Activated T-helper 2 cell treated with anti-CD3 and anti-CD28 coated beads, Interferon-gamma antibody, Interleukin-2, Interleukin-4, amounts not matched to agents 10 μg/mL and 5 μg/mL and 100 μg/mL, durations not matched to agents 14 hours and 24 hours and 36 hours (primary cell): ENCODE measurements at places on chromosomes 3 and 15. TPM values are rescaled to one million over a fixed set of nuclear protein-coding genes. Genes with fewer than 3 reads are reported as not detected.

PEX5L gene
- total RNA-seq, result 0.05 and 0.25 TPM in 2 replicates

FRMD5 gene
- total RNA-seq, result 0.07 and 0.09 TPM in 2 replicates

MORC1 gene
- not detected in 2 replicates for total RNA-seq

- peaks cover 2% of the 10 kb centered on the region for H3K27me3 ChIP-seq
- no peaks in the 10 kb centered on the region for H3K36me3 ChIP-seq
- H3K4me1 ChIP-seq, result no peaks in the 10 kb centered on the region
- H3K27ac ChIP-seq, result no peak overlapping the region
- H3K4me3 ChIP-seq, result no peak overlapping the region
- DNase-seq, result no peak
Measured at GRCh38 chr15:48507416-48508065, 138.0 kb downstream of the FBN1 start.

GRCh38 chr3:109114746-109115145, 3.2 kb downstream of the MORC1 start:
- no peak for DNase-seq
- no peak overlapping the region for H3K27ac ChIP-seq
- H3K4me3 ChIP-seq, result no peak overlapping the region

DNA sequence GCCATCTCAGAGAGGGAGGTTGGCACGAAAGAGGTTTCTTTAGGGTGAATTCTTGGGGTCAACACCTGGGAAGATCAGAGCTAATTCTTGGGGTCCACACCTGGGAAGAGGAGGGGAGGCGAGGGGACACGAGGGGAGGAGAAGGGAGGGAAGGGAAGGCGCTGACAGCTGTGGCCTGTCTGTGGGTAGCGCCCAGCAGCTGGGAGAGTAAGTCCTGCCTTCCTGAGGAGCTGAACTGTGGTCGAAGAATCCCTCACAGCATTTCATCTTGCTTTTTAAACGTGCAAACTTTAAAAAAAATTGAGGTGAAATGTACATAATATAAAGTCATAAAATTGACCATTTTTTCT, 63.2 kb upstream of the CGNL1 start:
- no peaks in the 10 kb centered on the region for H3K36me3 ChIP-seq
- H3K27me3 ChIP-seq, result no peaks in the 10 kb centered on the region
- H3K27ac ChIP-seq, result no peak overlapping the region
- no peak overlapping the region for H3K4me3 ChIP-seq

DNA sequence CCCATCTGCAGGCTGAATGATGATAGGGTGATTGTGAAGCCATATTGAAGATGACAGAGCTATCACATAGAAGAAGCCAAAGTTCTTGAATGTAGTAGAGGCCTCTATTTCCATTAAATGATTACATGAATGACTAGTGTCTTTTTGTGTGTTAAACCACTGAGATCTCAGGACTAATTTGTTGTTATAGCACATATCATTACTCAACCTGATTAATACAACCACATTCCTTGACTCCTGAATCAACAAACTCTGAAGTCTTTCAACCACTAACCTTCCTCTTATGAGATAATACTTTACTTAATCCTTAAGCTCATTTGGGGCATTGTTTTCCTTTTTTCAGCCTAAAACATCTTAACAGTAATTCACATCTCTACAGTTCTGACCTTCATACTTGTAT, 564.5 kb upstream of the ADAMTS9 start:
- no peaks in the 10 kb centered on the region for H3K27me3 ChIP-seq
- no peak overlapping the region for H3K4me3 ChIP-seq
- no peaks in the 10 kb centered on the region for H3K36me3 ChIP-seq
- no peaks in the 10 kb centered on the region for H3K4me1 ChIP-seq
- no peak overlapping the region for H3K27ac ChIP-seq

DNA sequence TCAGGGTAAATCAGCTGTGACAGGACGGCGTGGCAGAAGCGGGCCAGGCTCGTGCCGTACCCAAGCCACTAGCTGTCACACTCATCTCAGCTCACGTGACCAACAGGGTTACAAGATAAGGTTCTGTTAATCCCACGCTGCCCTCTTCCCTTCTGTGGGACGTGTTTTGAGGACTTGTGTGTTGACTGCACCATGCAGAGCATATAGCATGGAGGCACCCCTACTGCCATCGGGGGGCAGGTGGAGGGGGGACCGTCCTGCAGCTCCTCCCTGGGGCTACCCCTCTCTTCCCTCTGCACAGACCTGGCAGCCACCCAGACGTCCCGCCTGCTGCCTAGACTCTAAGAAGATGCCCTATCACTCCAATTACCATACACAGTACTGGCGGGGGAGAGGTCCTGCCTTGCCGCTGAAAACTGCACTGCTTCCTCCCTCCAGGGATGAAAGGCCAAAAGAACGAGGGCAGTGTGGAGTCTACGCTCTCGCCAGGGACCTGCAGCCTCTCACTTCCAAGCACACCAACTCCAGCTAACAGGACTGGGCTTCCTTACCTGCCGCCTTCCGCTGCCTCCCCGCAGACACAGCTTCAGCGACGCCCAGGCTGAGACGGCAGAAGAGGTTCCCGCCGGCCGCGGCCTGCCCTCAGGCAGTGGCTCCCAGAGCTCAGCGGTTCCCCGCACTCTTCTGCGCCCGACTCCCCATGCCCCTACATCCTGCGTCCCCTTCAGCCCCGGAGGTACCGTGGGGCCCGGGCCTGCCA, at the start of gene TNK2:
TNK2 (minus strand) TSS at position 618 of the 760 bp plus-strand sequence. CDS start 19,963 bp downstream, outside the sequence.
- no peaks in the 10 kb centered on the region for H3K27me3 ChIP-seq
- peak; percentile 52 for DNase-seq
- peaks cover 37% of the 10 kb centered on the region for H3K36me3 ChIP-seq
- H3K4me3 ChIP-seq, result peak within 1 kb of the TSS; percentile 99
- peak within 1 kb of the TSS; percentile 97 for H3K27ac ChIP-seq
- peaks cover 42% of the 10 kb centered on the region for H3K4me1 ChIP-seq

DNA sequence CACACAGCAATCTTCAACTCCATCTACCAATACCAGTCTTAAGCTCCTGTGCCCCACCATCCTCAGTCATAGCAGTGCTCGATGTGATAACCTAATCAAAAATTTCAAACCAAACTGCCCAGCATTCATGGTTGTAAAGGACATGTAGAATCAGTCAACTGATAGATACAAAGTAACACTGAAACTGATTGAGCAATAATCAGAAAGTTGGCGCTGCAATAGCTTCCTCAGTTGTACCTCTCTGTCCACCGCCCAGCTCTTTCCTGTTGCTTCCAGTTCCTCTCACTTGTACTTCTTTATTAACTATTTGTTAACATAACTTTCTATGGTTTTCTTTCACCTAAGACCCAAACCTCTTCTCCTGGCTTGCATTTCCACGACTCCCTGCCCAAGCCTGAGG, 745.7 kb downstream of the PDCD6IP start:
- DNase-seq, result no peak
- H3K36me3 ChIP-seq, result no peaks in the 10 kb centered on the region
- H3K4me1 ChIP-seq, result no peaks in the 10 kb centered on the region

DNA sequence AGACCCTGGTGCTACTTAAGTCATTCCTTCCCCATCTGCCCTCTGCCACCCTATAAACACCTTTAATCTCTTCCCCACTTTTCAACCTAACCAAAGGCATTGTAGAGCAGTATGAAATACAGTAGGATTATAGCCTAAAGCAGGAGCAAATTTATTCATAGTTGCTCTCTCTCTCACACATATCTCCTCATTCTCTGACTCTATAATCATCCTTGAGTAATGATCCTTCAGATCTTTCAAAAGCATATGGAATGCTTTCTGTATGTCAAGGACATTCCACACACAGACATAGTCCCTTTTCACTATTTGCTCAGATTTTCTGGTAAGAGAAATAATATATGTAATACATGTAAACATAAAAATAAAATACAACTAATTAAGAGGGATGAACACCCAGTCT, 54.1 kb downstream of the TRPC1 start:
- H3K27ac ChIP-seq, result no peak overlapping the region
- no peak overlapping the region for H3K4me3 ChIP-seq
- no peaks in the 10 kb centered on the region for H3K27me3 ChIP-seq
- H3K4me1 ChIP-seq, result no peaks in the 10 kb centered on the region

- H3K36me3 ChIP-seq, result peaks cover 94% of the 10 kb centered on the region
- H3K4me3 ChIP-seq, result no peak overlapping the region
- no peaks in the 10 kb centered on the region for H3K27me3 ChIP-seq
- H3K4me1 ChIP-seq, result peaks cover 38% of the 10 kb centered on the region
- H3K27ac ChIP-seq, result peak overlapping the region; percentile 49
- no peak for DNase-seq
Measured at GRCh38 chr3:52204337-52205073, 6.5 kb downstream of the ALAS1 start.

DNA sequence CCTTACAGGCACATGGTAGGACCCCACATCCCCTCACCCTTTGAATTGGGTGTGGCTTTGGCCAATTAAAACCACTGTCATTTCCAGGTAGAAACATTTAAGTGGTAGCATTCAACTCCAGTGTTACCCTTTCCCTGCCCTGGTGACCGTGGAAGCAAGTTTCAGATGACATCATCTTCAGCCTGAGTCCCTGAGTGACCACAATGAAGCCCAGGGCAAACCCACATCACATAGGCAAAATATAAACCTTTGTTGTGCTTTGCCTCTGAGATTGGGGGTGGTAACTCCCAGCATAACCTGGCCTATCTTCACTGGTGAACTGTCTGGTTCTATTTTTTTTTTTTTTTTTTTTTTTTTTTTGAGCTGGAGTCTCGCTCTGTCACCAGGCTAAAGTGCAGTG, 404.0 kb upstream of the WNT5A start:
- H3K27ac ChIP-seq, result no peak overlapping the region
- no peaks in the 10 kb centered on the region for H3K27me3 ChIP-seq
- no peak for DNase-seq
- no peak overlapping the region for H3K4me3 ChIP-seq

GRCh38 chr3:170496868-170497140, 78.1 kb downstream of the CLDN11 start:
- DNase-seq, result no peak
- H3K27ac ChIP-seq, result no peak overlapping the region
- peaks cover 5% of the 10 kb centered on the region for H3K27me3 ChIP-seq
- no peak overlapping the region for H3K4me3 ChIP-seq

DNA sequence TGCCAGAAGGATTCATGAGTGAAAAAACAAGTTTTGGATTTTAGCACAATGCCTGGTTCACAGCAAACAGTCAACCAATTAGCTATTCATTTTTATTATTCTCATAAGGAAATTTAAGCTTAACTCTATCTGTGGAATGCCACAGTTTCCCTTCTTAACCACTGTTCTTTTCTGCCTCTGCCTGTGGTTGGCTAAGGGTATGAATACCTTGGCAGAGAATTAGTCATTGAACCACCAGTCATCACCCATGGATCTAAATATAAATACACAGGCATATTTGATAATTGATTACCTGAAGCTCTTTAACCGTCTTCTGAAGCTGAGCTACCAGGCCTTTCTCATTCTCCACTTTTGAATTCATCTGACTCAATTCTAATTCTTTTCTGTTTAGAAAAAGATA, 79.9 kb downstream of the MYH15 start:
- H3K4me1 ChIP-seq, result no peaks in the 10 kb centered on the region
- H3K4me3 ChIP-seq, result no peak overlapping the region
- no peak overlapping the region for H3K27ac ChIP-seq
- no peaks in the 10 kb centered on the region for H3K36me3 ChIP-seq
- DNase-seq, result no peak

DNA sequence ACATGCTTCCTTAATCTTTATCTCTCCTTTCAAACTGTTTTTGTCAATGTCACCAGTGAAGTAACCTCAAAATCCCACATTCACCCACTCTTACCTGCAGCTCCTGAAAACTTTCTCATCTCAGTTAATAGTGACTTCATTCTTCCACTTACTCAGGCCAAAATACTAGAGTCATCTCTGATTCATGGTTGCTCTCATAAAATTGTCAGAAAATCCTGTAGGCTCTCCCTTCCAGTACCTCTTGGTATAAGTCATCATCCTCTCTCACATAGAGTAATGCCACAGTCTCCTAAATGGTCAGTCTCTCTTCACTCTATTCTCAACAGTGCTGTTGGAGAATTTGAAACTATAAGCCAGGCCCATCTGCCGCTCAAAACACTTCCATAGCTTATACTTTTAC, 34.9 kb upstream of the POU1F1 start:
- DNase-seq, result no peak
- no peaks in the 10 kb centered on the region for H3K36me3 ChIP-seq
- no peak overlapping the region for H3K27ac ChIP-seq
- H3K4me3 ChIP-seq, result no peak overlapping the region
- H3K4me1 ChIP-seq, result peaks cover 11% of the 10 kb centered on the region

DNA sequence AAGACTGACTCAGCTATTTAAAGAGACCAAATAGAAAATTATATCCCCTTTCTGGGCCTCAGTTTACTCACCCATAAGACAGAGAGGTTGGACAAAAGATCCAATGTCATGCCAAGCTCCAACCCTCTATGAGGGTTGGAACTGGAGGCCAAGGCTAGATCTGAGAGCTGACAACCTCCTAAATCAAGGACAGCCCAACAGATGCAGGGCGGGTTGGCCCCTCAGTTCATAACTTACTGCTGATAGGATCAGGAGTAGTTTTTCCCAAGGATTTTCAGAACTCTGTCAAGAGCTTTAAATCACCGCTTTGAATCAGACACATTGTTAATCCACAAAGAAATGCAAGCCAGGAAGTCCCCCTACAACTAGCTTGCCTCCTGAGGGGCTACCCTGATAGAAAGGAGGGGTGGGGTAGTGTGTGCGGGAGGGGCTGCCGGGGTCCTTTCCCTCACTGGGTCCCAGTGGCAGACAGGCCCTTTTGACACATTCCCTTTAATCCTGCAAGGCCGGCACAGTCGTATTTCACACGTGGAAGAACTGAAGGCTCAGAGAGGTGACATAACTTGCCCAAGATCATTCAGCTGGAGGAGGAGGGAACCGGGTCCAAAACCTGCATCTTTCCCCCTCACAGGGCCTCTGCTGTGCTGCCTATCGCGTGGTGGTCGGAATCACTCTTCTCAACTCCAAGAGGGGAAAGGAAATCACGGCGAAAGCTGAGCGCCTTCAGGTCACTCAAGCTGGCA, 21.4 kb downstream of the BMF start:
- H3K36me3 ChIP-seq, result peaks cover 7% of the 10 kb centered on the region
- H3K27ac ChIP-seq, result no peak overlapping the region

GRCh38 chr3:88075497-88075896, 16.4 kb downstream of the ZNF654 start:
- DNase-seq, result no peak
- H3K4me1 ChIP-seq, result peaks cover 25% of the 10 kb centered on the region
- no peak overlapping the region for H3K27ac ChIP-seq

DNA sequence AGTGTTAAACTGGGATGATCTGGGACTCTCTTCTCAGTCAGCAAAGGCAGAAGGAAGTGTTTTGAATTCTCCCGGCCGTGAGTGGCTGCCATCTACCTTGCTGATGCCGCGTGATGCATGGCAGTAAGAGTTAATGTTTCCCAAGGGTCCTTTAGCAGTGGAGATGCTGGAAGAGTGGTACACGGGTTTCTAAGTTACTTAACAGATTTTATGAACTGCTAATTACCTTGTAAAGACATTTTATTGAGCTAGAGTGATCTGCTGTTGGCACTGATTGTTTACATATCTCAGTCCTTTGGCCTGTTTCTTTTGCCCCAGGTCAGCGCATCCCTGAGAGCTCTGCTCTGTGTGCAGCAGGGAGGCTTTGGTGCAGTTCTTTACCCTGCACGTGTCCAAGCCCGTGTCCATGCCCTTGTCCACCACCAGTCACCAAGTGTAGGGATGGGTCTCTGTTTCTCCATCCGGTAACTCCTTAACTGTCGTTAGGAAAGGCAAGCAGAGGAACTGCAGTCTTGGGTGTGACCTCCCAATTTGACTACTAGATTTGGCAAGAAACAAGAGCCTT, 172.3 kb downstream of the SLCO3A1 start:
- DNase-seq, result no peak
- H3K4me1 ChIP-seq, result peaks cover 9% of the 10 kb centered on the region
- H3K27me3 ChIP-seq, result no peaks in the 10 kb centered on the region
- no peaks in the 10 kb centered on the region for H3K36me3 ChIP-seq
